LHCN-M2 (cell line): ENCODE measurements at places on chromosomes 2 and 18. TPM values are rescaled to one million over a fixed set of nuclear protein-coding genes. Genes with fewer than 3 reads are reported as not detected.

The SERPINB11 gene
- total RNA-seq: not detected in 2 replicates

The USP34 gene
- total RNA-seq: 73.7 and 75.2 TPM in 2 replicates

The PLGLB2 gene
- 0.57 and 1.2 TPM in 2 replicates for total RNA-seq

The MALL gene
- 0.19 TPM in 1 of 2 replicates, not detected in the other for total RNA-seq

The EPHA4 gene
- 6.6 and 17.4 TPM in 2 replicates for total RNA-seq

The FIGN gene
- total RNA-seq: 3.7 and 5.4 TPM in 2 replicates

The COLEC11 gene
- not detected in 2 replicates for total RNA-seq

The OBSL1 gene
- total RNA-seq: 62.1 and 69.0 TPM in 2 replicates

The LBH gene
- total RNA-seq: 49.2 and 71.0 TPM in 2 replicates

The GKN2 gene
- not detected in 2 replicates for total RNA-seq

The ANKRD30B gene
- total RNA-seq: 1.1 and 1.4 TPM in 2 replicates

The BCL2 gene
- total RNA-seq: 2.2 and 2.5 TPM in 2 replicates

The KCNF1 gene
- 0.19 and 0.29 TPM in 2 replicates for total RNA-seq

The UGT1A8 gene
- total RNA-seq: not detected in 2 replicates

The NGEF gene
- 0.26 and 0.34 TPM in 2 replicates for total RNA-seq

The SAP130 gene
- total RNA-seq: 11.3 and 16.0 TPM in 2 replicates

The FBLN7 gene
- total RNA-seq: 4.4 and 5.1 TPM in 2 replicates

The NDUFB3 gene
- 89.9 and 127 TPM in 2 replicates for total RNA-seq

The ASB18 gene
- total RNA-seq: not detected in 2 replicates

The CXCR1 gene
- not detected in 2 replicates for total RNA-seq

The RND3 gene
- 96.0 and 133 TPM in 2 replicates for total RNA-seq

The HMSD gene
- total RNA-seq: not detected in 2 replicates
